Hematopoietic multipotent progenitor cell treated with erythropoietin and hydrocortisone succinate and interleukin-3 and kit ligand, for 15 days (in vitro differentiated cells): ENCODE measurements at places on chromosomes 16 and 17.
A peak's percentile ranks its signal among the peaks of the same experiment; 100 is the strongest.

DNA sequence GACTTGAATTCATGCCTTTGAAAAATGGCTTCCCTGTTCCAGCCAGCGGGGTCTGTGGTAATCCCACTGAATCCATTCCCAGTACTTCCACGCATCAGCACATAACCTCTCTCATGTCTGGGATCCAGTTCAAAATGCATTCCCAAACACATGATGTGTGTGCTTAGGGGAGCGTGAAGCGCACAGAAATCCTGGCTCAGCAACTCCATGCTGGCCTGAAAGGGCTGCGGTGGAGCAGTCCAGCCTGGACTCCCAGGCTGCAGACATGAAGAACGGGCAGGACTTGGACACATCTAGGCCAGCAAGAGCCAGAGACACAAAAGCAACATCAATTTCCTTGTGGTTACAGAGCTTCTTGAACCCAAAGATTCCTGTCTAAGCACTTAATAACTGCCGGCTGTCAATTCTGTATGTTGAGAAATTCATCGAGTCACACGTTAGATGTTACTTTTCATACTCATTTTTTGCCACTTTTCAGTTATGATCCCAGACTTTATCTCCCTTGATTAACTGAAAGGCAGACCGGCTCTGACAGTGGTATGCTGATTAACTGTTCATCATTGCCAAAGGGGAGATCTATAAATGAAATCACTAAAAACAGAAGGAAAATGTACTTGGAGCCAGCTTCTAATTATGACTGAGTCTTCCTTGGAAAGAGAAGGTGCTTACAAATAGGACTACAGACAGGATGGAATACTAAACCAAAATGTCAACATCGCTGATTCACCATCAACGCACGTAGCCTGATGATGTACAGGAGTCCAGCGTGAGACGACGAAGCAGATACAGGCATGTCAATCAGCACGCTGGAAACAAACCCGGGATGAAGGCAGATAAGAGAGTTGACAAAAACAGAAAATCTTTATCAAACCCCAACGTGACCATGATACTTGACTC, 23.0 kb downstream of the NSMCE1 start:
- DNase-seq = peak; percentile 16

GRCh38 chr17:7549401-7550055, 670 bp downstream of the TNFSF12 start:
- DNase-seq = no peak

DNA sequence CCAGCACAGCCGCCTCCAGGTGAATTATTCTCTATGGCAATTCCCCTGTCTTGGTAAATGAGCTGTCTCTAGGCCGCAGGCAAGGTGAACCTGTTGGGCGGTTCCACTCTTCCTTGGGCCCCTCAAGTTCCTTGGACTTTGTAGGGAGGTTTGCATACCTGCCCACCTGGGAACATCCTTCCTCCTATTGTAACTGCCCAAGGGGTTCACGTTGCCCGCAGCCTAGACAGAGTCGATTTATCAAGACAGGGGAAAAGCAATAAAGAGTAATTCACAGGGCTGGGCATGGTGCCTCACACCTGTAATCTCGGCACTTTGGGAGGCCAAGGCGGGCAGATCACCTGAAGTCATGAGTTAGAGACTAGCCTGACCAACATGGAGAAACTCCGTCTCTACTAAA, 122.5 kb downstream of the KCNJ18 start:
- no peak for DNase-seq

DNA sequence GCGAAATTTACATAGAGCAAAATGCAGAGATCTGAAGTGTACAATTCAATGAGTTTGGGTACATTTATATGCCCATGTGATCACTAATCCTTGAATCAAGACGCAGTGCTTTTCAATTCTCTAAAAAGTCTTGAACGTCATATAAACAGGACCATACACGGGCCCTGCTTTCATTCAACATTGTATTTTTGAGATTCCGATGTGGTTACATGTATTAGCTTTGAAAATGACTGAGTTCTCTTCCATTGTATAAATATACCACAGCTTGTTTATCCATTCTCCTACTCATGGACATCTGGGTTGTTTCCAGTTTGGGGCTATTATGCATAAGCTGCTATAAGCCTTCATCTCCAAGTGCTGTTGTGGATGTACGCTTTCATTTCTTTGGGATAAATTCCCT, 45.5 kb downstream of the ZCCHC14 start:
- no peak for DNase-seq

GRCh38 chr17:15351925-15352324, 10.5 kb upstream of the TEKT3 start:
- no peak for DNase-seq

DNA sequence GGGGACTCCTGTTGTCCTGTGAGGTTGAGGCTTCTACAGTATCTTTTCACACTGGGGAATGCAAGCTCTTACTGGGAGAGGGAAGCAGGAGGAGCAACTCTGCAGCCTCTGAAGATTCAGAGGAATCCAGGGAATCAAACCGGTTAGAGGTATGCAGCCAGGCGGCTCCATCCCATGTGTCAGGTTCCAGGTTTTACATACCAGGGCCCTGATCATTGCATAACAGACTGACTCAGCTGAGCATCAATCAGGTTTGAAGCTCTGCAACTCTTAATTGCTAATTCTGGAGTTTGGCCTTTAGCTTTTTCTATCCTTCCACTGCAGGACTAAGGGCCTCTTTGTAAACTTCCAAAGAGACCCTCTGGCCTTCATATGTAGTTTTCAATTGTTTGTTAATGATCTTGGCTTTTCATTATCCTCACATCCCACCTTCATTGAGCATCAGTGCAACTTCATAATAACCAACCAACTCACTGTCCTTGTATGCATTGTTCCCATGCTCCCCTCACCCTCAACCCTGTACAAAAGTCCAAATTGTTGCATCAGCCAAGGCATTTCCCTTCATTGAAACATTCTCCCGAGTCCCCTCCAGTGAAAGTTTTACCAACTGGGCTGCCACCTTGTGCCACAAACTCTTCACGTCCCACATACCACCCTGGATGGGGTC, 59.7 kb upstream of the DHX40 start:
- no peak for DNase-seq
